ENCODE measurements at places on chromosomes 3 and 15.

DNA sequence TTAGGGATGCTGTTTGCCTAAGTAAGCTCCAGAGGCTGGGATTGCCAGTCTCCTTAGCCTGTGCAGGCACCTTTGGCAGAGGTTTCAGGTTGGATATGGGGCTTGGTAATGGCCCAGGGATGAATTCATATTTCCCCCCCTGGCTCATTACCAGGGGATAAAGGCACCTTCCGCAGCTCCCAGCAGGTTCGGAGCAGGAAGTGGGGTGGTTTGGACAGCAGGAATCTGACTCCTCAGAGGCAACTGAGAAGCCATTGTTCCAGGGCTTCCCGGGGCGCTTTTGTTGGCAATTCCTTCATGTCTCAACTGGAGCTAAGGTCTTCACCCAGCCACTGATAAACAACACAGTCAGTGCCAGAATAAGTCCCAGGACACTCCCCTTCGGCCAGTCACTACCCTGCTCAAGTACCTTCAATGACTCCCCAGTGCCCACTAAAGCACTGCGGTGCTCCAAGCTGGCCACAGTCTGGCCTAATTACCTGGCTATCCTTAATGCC lies 85.3 kb upstream of the SLC6A6 start:
- DNase-seq: no peak

GRCh38 chr3:32818229-32818969 lies 602 bp downstream of the TRIM71 start:
- DNase-seq: no peak

GRCh38 chr3:113249601-113250000 lies 38.2 kb downstream of the BOC start:
- no peak for DNase-seq

GRCh38 chr3:159232966-159233365 lies 431.1 kb downstream of the MFSD1 start:
- no peak for DNase-seq

GRCh38 chr3:149417174-149417573 lies 39.7 kb upstream of the TM4SF1 start:
- DNase-seq: no peak

DNA sequence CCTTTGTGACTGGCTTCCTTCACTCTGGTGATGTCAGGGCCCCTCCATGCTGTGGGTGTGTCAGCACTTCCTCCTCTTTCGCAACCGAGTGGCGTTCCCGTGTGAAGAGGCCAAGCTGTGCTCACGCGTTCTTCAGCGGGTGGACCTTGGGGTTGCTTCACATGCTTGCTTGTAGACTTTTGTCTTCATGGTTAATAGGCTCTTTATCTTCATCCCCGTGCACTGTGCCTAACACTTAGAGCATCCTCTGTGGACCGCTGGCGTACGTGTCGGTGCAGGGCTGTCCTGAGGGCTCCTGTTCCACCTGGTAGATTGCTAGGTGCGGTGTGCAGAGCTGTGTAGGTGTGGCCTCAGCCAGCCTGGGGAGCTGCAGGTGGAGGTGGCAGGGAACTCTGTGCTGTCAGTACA lies 182.3 kb downstream of the OR4M2 start:
- DNase-seq: no peak

DNA sequence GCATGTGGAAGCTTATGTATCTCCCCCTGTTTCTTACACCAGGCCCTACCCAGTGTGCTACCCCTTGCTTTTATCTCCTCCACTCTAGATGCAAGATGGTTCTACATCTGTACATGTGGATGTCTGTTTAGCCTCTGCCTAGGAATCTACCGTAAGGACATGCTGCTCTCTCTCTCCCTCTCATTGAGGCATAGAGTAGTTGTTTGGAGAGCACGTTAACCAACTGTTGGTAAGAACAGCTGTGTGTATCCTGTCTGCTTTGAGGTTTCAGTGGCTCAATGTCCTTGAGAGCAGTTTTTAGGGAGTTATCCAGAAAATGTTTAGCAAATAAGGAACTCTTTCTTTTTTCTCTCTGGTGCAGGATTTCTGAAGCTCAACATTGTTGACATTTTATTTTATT lies 152.8 kb downstream of the DNAJB8 start:
- no peak for DNase-seq

Data from left kidney (tissue), 8 donors.